ENCODE measurements at places on chromosomes 3 and 15.

- DNase-seq, result no peak
Measured at GRCh38 chr3:81393251-81393650, 368.2 kb downstream of the GBE1 start.

- DNase-seq, result no peak
Measured at GRCh38 chr3:194139814-194140391, 4.0 kb downstream of the HES1 start.

GRCh38 chr15:90114451-90114901 lies 12.2 kb upstream of the IDH2 start:
- DNase-seq, result no peak

DNA sequence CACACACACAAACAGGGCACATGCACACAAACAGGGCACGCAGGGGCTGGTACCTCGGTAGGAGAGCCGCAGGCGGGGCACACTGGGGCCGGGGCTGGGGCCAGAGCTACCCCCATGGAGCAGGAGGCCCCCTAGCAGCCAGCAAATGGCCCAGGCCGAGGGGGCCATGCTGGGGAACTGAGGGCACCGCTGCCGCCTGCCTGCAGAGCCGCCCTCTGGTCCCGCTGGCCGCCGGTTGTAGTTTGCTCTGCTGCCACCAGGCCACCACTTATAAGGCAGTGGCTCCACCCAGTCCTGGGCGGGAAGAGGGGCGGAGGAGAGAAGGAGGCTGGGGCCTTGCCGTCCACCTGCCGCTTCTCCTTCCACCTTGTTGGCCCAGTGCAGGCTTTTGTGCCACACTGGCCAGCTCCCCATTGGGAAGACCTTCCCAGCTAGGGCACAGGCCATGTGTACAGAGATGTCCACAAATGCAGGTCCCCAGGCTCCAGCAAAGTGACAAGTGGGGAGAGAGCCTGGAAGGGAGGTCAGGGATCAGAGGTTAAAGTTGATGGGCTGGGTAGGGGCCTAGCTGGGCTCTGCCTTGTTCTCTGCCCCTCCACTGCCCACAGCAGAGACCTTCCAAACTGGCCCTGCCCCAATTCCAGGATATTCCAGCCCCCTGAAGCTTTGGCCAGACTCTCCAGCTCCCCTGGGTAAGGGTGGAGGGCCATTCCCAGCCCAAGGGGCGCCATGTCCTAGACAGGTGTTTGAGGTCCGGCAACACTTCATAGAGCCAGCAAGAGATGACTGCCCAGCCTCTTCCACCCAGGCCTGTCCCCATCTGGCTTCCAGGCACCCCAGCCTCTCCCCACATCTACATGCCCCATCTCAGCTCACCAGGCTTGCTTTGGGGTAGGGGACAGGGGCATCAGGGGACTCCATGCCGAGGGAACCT lies at the start of gene SEMA3G:
SEMA3G (minus strand) TSS at position 244 of the 934 bp plus-strand sequence; CDS start at position 168, 76 bp downstream.
- no peak for DNase-seq

DNA sequence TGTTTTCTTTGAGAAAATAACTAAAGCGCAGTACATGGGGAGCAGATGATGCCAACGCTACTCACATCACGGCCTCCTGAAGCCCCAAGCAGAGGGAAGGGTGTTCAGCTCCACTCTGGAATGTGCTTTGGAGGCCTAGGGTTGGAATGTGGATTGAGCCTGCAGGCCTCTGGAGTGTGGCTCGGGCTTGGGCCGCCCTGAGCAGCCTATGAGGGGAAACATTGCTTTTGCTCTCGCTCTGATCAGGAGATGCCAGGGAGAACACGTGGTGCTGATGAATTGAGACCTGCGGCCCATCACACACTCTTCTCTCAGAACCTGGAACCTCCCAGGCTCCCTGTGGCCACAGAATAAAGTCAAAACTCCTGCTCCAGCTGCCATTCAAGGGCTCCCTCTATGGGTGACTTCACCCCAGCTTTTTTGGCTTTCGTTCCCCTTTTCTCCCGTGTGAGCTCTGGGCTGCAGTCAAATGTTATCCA lies 23.3 kb downstream of the CCDC13 start:
- no peak for DNase-seq

- DNase-seq, result no peak
Measured at GRCh38 chr3:67497746-67498145, 156.7 kb downstream of the SUCLG2 start.

- DNase-seq, result no peak
Measured at GRCh38 chr3:7934362-7934761, 567.3 kb upstream of the LMCD1 start.

DNA sequence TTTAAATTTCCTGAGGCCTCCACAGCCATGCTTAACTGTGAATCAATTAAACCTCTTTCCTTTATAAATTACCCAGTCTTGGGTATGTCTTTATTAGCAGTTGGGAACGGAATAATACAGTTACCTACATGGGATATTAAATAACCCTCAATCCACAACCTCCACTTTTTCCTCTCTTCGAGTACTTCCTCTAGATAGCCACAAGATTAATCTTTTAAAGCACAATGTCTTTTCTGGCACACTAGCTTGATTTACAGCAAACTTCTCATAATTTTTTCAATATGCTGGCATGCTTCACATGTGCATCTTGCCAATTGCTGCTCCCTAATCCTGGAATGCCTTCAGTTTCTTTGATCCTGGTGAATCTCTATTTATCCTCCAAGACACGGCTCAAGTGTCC lies 92.2 kb downstream of the P2RY1 start:
- no peak for DNase-seq

DNA sequence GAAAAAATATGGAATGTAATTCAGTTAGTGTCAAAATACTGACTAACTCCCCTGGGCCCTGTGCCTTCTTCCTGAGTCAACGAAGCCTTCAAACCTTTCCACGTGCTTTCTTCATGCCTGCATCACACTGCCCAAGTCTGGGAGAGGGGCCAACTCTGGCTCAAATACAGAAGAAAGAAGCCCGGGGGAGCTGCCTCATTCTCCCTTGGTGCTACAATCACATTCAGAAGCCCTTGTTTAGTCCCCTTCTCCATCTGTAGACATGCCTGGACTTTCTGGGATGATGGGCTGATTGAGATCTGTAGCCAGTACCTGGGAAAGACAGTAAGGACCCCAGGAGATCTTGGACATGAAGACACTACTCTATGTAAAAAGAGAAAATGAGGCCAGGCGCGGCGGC lies 77.8 kb upstream of the GSK3B start:
- DNase-seq, result peak; percentile 60

DNA sequence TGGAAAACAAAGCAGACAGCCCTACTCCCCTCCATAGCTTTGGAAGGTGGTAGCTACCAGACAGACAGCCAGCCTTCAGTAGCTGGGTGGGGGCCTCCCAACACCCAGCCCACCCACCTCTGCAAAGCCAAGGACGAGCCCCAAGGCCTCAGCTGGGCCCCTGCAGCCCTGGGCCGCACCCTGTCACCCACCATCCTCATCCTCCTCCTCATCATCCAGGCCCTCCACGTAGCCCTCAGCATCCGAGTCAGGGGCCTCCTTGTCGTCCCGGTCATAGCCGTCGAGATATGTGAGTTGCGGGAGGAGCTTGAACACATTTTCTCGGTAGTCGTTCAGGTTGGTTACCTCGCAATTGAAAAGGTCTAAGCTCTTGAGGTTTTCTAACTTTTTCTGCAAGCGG lies 36.5 kb downstream of the ANP32A start:
- DNase-seq, result no peak

DNA sequence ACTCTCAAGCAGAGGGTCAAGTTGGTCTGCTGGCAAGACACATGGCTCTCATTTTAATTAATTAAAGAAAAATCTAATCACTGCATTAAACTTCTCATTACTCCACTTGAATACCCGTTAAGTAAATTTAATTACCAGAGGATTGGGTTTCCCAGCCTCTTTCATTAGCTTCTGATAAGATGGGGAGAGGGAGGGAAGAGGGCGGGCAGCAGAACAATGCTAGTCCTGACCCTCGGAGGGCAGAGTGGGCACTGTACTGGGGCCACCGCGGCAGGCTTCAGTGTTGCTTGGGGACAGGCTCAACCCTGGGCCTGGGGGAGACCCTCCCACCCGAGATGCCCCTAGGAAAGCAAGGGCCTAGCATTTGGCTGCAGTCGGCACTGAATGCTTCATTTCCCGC lies 55.6 kb upstream of the LINGO1 start:
- no peak for DNase-seq

DNA sequence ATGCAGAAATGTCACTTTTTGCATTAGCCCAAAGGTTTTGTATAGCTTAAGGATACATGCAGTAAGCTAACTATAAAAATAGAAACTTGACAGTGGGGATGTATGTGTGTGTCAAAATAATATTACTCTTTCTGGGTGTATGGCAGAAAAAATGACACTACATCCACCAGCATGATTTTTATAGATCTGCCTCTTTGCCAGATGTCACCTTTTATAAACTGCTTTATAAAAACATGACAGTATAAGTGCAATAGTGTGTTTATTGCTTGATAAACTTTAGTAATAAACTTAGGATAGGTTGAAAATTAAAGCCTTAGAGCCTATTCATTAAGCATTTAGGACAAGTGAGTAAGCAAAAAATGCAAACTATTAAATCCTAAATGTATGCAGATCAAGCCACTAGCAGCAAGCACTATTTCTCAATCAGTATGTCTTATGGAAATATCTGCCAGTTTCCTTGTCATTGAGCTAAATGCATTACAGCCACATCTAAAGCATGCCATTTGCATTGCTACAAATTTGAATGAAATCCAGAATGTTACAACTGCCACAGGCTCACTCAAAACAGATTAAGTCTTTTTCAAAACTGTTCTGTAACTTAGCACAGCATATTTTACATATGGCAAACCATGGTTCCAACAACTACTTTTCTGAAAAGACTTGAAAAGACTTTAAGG lies 935.0 kb downstream of the FHIT start:
- DNase-seq, result no peak

DNA sequence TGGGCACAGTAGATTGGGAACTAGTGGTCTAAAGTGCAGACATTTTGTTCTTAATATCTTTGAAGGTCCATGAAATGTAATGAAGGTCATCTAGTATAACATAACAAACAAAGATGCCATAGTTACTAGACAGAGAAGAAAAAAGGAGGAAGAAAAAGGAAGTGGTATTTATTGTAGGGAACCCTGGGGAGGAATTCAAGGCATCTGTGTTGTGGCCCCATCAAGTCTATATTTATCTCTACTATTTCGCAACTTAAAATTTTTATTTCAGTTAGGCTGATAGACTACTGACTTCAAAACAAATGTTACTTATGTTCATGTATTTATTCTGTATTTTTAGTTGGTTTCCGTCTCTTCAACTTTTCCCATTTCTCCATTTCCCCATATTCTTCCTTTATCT lies 48.9 kb upstream of the ZDHHC23 start:
- DNase-seq, result no peak

- DNase-seq, result no peak
Measured at GRCh38 chr3:13102386-13103345, 29.4 kb upstream of the IQSEC1 start.

DNA sequence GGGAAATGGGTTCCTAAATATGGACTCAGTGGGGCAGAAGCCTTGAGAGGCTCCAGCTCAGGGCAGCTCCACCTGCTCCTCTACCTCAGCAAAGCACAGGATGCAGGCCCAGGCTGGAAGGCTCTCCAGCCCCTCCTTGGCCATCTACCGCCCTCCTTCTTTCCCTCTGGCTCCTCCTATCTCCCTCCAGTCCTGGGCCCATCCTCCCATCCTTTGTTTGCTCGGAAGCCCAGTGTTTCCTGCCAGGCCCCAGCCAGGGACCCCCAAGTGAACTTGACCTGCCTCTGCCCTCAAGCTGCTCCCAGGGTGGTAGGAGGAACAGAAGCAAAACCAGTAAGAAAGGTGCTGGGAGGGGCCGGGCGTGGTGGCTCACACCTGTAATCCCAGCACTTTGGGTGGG lies 20.1 kb downstream of the MAPKAPK3 start:
- DNase-seq, result no peak

DNA sequence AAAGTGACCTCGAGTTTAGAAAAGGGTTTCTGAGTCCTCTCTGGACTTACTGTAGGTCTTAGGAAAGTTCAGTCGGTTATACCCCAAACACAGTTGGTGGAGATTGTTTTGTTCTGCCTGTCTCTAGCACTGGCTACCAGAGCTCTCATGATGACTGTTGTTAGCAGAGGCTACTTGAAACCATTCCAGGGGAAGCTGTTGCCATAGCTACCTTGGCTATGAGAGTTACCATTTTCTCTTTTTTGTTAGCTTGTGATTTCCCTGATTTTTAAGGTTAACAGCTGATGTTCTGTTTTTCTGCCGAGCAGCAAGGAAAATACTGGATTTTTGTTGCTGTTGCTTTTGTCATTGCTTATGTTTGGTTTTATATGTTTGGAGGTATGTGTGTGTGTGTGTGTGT lies 26.7 kb downstream of the ABHD2 start:
- no peak for DNase-seq

DNA sequence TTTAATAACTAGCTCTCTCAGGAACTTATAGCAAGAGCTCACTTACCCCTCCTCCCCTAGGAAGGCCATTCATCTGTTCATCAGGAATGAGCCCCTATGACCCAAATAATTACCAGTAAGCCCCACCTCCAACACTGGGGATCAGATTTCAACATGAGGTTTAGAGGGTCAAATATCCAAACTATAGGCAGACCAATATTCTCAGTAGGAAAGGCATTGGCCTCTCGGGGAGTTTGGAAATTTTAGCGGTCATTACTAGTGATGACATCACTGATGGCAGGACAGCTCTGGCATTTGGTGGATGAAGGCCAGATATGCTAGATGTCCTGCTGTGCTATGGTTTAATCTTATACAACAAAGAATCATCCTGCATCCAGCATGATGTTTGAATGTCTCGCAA lies 15.2 kb upstream of the CD47 start:
- DNase-seq, result no peak

DNA sequence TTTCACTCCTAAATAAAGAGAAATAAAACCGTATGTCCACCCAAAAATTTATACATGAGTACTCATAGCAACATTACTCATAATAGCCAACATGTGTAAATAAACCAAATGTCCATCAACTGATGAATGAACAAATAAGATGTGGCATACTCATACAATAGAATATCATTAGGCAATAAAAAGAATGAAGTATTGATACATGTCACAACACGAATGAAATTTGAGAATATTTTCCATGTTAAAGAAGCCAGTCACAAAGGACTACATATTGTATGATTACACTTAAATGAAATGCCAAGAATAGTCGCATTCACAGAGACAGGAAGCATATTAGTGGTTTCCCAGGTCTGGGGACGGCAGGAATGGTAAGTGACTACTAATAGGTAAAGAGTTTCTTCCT lies 869.2 kb downstream of the IGSF11 start:
- no peak for DNase-seq

GRCh38 chr15:39789736-39790135 lies 7.1 kb upstream of the FSIP1 start:
- DNase-seq, result no peak
